Karpas-422 (cell line): ENCODE measurements at places on chromosomes 2 and 18. TPM values are rescaled to one million over a fixed set of nuclear protein-coding genes. Genes with fewer than 3 reads are reported as not detected.

GRCh38 chr18:46275370-46275769 lies 171.2 kb downstream of the HAUS1 start:
- no peak for DNase-seq

- DNase-seq: peak; percentile 84
Measured at GRCh38 chr2:36618381-36618780, 20.4 kb upstream of the FEZ2 start.

DNA sequence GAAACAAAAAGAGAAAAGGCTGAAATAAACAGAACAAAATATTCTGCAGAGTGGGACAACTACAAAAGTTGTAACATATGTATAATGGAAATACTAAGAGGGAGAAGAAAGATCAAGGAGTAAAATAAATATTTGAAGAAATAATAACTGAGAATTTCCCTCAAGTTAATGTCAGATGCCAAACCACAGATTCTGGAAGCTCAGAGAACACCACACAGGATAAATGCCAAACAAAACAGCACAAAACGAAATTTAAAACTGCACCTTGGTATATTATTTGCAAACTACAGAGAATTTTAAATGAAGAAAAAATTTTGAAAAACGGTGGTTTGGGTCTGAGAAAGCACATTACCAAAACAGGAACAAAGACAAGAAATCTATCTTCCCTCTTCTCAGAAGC lies 1588.9 kb upstream of the TMEFF2 start:
- DNase-seq: no peak

DNA sequence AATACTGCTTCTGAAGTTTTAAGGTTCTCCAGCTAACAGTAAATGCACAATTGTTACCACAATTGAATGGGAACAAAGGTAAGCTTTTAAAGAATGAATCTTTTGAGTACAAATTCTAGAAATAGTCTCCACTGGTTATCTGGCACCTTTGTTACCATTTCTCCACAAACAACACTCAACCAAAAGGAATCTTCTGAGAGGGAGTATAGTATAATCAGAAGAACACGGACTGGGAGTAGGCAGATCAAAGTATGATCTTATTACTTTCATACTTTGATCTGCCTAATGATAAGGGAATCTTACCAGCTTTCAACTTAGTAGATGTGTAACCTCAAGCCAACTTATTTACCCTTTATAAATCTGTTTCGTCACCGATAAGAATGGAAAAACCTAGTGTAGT lies 1.4 kb downstream of the CEP76 start:
- DNase-seq: no peak

DNA sequence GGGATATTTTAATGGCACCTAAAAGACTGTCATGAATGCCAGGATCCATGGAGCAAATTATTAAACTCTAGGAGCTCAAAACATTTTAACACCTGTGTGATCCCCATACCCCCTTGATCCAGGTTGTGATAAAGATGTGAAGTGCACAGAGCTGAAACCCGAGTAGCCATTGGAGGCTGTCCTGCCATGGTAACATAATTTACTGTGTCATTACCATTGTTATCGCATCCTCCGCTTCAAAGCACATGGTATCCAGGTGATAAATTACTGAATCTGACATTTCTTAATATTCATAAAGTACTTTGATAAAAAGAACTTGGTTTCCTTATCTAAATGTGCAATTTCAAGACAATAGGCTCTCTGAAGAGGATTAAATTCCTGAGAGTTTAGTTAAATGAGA lies 109.3 kb downstream of the CHST9 start:
- DNase-seq: no peak

Gene PAX3
- not detected in 2 replicates for total RNA-seq

DNA sequence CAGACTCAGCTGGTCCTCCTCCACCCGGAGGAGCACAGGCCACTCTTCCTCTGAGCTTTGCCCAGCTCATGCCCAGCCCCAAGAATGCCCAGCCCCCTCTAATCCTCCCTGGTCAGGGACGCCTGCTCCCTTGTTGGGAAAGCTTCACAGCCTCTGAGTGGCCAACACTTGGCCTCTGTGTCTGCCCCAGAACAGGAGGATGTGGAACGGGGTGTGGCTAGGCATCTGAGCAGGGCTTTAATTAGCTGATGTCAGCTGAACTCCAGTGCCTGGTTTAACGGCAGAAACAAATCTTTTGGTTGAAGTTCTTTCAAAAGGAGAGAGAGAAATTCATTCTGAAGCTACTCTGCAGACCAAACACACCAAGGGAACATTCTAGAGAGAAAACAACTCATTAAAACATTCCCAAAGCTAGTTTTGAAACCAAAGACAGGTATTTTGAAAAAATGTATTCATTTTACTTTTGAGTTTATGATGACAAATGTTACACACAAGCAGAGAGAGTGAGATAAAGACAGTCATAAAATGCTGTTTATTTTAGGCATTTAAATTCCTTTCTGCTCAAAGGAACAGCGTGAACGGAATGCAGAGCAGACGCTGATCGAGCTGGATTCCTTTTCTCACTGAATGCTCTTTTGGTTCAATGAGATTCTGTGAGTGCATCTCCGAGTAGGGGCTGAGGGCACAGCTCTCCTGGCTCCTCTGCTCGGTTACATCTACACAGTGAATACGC lies 63.8 kb downstream of the RTP5 start:
- no peak for DNase-seq

Gene SERPINB8
- total RNA-seq: 4.0 and 4.1 TPM in 2 replicates

- DNase-seq: no peak
Measured at GRCh38 chr2:128235581-128235980, 83.1 kb downstream of the HS6ST1 start.

GRCh38 chr2:217419055-217419671 lies 559.3 kb upstream of the TNP1 start:
- no peak for DNase-seq

- no peak for DNase-seq
Measured at GRCh38 chr2:173397539-173397938, 42.9 kb downstream of the CDCA7 start.

DNA sequence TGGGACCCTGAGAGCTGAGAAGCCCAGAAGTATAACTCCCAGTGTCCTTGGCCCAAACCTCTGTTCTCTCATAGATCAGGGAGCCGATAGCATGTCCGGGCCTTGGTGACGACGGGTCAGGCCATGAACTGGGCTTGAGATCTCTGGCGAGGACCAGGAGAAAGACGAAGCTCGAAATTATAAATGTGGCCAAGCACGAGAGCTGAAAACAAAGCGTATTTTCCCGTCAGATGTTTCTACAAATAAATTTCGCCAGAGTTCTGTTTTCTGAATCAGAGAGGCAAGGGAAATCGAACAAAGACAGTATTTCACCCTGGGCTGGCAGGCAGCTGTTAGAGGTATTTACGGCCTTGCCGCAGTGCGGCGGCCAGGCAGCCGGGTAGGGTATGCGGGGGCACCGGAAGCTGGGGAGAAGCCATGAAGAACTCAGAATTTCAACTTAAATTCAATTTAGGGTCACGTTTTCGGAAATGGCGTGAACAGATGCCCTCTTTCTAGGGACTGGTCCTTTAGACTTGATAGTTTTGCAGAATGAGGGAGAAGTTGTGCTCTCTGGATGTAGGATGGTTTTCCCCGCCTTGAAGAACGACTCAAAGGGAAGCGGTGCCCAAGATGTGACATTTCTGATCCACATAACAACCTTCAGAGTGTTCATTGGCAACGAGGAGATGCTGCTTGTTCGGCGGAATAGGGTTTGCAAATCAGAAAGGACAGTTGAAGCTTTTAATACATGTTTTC lies 9.6 kb downstream of the HOXD8 start:
- no peak for DNase-seq

DNA sequence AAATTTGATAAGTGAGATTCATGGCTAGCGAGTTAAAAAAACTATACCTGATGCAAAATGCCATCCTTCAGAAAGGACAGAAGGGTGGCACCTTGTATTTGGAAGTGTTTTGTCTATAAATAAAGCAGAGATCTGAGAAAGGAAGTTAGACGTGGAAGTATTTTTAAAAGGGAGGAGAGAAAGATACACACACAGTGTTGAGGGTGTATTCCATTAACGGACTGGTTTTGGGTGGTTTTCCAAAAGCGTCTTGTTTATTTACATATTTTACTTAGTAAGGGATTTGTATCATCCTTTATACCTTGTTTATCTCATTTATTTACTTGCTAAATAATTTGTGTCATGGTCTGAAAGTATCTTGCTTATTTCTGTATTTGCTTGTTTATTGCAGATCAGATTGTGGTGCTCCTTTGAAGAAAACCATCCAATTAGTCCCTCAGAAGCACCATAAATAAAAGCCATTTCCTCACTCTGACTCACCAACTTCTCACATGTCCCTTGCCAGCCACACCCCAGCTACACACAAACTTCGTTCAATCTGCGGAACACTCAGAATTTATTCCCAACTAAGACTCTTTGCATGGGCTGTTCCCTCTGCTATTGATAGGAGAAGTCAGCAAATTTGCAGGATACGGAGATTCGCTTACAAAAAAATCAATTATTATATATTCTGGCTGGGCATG lies 90.8 kb downstream of the FAM124B start:
- DNase-seq: no peak

GRCh38 chr2:205627085-205627484 lies 55.2 kb upstream of the NRP2 start:
- DNase-seq: no peak

GRCh38 chr2:10392951-10393639 lies 55.0 kb downstream of the ODC1 start:
- no peak for DNase-seq

Gene CHRNG
- total RNA-seq: not detected in 2 replicates

- DNase-seq: peak; percentile 11
Measured at GRCh38 chr18:44516450-44516849, 164.2 kb upstream of the SETBP1 start.

- DNase-seq: no peak
Measured at GRCh38 chr18:38310936-38311335, 745.3 kb upstream of the CELF4 start.

- peak; percentile 74 for DNase-seq
Measured at GRCh38 chr2:238240757-238241711, 1.2 kb upstream of the HES6 start.

DNA sequence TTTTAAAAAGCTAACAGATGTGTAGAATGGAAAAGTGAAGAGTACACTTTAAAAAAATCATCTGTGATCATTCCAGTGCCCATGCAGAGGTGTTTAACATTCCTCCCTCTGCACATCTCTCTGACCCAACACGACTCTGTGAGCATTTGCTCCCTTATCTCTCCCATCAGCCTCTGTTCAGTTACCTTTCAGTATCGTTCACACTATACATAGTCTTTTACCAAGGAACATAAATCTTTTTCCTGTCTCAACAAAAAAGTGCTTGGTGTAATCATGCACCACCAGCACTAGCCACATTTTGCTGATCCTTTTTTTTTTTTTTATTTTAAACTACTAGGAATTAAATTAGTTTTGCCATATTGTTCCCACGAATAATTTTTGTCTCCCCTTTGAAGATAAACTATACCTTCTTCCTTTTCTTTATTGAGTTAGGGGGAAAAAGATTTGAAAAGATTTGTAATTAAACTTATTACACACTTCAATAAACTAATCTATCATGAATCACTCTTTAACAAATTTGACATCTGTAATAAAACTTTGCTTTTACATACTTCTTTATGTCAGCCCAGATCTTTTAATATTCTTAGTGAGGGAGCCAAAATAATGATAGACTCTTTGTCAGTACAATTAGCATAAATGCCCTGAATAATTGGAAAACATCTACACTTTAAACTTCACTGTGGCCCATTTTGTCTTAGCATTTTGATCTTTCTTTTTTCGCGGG lies 489.8 kb upstream of the FANCL start:
- no peak for DNase-seq
